NCI-H1048 (cell line): ENCODE measurements at places on chromosomes 4 and X.
A peak's percentile ranks its signal among the peaks of the same experiment; 100 is the strongest.

DNA sequence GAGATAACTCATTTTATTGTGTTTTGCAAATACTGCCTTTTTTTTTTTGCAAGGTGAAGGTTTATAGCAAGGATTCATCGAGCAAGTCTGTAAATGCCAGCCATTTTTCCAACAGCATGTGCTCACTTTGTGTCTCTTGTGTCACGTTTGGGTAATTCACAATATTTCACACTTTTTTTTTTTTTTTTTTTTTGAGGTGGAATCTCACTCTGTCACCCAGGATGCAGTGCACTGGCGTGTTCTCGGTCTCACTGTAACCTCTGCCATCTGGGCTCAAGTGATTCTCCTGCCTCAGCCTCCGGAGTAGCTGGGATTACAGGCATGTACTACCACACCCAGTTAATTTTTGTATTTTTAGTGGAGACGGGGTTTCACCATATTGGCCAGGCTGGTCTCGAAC lies 1.9 kb downstream of the RNF4 start:
- DNase-seq, result no peak

DNA sequence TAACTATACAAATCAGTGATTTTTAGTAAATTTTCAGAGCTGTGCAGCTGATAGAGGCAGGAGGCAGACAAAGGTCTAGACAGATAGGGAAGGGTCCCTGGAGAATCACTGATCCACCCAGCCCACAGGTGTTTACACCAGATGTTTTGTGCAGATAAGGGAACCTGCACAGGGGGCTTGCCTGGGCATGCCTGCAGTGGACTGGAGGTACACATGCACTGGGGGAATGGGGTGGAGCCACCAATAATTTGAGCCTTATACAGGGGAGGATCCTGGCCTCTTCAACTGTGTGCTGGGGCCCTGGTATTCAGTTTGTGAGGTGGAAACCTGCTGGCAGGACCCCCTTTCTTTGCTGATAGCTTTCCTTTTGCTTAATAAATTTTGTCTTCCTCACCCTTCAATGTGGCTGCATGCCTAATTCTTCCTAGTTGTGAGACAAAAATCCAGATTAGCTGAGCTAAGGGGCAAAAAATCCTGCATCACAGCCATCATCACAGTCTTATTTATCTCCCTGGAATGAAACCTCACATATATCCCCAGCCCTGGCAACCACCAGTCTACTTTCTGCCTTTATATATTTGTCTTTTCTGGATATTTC lies 102.8 kb downstream of the KDM6A start:
- DNase-seq, result no peak

DNA sequence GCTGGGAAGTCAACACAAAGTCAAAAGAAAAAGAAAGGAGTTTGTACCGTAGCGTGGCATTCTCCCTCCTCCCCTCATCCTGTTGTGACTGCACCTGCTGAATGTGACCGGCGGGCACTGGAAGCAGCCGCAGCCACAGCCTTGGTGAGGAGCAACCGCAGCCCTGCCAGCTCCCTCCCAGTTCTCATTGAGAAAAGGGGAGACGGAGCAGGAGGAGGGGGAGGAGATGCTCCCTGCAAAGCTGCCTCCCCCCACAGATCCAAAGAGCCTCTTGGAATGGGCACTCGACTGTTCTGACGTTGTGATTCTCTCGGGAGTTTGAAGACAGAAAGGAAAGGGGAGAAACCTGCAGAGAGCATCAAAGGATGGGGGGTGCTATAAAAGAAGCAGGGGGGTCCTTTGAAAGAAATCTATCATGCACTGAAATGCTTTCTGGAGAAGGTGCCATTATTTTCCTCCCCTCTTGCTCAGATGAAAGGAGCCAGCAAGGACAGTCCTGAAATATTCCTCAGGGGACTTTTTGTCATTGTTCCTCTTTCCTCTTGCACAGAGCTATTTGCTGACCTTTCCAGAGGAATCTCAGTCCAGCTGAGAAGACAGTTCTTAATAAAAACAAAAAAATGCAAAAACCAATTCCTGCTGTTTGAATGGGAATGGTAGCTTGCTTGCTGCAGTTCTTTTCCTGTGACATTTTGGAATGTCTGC lies 429.7 kb downstream of the MAPK10 start:
- DNase-seq, result no peak

GRCh38 chr4:106304632-106305031 lies 11.4 kb downstream of the TBCK start:
- DNase-seq, result no peak

GRCh38 chr4:149836546-149836945 lies 20.9 kb upstream of the IQCM start:
- DNase-seq, result no peak

- no peak for DNase-seq
Observed at GRCh38 chr4:169849456-169849855, 91.7 kb upstream of the HPF1 start.

DNA sequence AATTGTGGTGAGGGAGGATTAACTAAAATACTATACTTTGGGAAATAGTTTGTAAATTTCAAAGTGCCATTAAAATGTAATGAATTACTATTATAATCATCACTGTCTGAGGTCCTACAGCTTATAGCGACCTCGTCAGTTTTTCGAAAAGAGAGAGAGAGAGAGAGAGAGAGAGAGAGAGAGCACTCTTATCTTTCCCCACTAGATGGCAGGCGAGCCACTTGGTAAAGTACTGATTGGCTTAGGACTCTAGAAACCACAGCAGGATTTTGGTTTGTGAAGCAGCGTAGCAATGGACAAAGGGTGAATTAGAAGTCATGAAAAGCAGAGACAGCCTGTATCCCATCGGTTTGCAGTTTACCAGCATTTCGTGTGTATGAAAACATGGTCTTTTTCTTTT lies 52.5 kb downstream of the LINC00632 start:
- DNase-seq, result peak; percentile 21
